Daoy (cell line): ENCODE measurements at places on chromosomes 2 and 18. TPM values are rescaled to one million over a fixed set of nuclear protein-coding genes. Genes with fewer than 3 reads are reported as not detected.

DNA sequence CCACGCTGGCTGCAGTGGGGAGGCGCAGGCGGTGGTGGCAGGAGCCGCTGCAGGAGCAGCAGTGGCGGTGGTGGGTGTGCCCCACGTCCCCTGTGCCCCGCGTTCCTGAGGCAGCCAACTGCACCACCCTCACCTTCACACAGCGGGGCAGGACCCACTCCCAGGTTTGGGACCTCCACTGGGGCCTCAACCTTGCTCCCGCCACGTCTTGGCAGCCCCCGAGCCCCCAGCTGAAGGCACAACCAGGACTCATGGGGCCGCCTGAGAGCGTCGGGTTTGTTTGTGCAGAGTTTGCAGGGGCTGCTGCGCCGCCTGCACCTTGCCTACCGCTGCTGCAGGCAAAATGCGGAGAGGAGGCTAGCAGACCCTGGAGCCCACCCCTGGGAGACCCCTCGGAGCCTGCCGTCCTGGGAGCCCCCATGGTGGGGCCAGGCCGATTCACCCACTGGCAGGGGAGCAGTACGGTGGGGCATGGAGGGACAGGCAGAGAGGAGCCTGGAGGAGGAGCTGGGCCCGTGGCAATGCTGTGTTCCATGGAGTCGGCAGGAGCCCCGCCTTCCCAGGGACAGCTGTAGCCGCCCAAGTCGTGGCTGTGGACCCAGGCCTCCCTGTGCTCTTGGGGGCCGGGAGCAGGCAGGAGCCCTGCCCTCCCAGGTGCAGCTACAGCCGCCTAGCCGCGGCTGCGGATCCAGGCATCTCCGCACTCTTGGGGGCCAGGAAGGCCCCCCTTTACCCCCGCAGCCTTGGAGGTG is 14.7 kb upstream of the EML6 start:
- DNase-seq: no peak

- DNase-seq: no peak
Measured at GRCh38 chr2:95271381-95271971, 2.8 kb upstream of the PROM2 start.

GRCh38 chr2:172232708-172233396 is 130.2 kb upstream of the DLX2 start:
- no peak for DNase-seq

DNA sequence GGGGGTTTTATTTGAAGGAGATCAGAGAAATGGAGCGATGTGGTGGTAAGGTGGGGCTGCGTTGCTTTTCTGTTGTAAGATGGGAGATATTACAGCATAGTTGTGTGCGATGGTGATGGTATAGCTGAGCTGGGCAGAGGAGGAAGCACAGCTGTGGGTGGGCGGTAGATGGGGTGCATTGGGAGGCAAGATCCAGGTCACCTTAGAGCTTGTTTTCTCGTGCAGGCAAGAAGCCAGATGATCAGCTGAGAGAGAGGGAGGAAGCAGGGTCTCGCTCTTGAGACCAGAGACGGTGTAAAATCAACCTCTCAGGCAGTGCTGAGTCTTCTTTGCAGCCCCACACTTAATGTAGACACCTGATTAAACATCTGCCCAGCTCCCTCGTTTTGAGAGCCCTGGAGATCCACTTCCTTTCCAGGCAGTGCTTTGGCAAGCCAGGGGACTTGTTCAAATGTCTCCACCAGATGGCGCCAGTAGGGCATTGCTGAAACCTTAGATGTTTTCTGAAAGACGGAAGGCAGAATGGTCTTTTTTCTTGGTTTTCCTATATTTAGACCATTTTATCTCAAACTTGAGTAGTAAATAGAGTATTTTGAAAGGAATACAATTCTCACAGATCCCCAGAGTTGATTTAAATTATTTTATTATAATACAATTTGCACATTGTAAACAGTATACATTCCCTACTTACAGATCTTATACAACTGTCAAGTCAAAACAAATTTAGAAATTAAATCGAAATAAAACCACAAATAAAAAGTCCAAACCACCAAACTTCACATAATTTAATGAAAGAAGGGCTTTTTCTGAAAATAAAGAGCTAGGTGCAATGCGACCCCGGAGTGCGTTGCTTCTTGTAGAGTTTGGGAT is 21.1 kb upstream of the LYPD6B start:
- DNase-seq: peak; percentile 73

Gene CRACDL
- total RNA-seq: 0.33 and 1.3 TPM in 2 replicates
